ENCODE measurements at places on chromosomes 16 and 17. TPM values are rescaled to one million over a fixed set of nuclear protein-coding genes. Genes with fewer than 3 reads are reported as not detected.

DNA sequence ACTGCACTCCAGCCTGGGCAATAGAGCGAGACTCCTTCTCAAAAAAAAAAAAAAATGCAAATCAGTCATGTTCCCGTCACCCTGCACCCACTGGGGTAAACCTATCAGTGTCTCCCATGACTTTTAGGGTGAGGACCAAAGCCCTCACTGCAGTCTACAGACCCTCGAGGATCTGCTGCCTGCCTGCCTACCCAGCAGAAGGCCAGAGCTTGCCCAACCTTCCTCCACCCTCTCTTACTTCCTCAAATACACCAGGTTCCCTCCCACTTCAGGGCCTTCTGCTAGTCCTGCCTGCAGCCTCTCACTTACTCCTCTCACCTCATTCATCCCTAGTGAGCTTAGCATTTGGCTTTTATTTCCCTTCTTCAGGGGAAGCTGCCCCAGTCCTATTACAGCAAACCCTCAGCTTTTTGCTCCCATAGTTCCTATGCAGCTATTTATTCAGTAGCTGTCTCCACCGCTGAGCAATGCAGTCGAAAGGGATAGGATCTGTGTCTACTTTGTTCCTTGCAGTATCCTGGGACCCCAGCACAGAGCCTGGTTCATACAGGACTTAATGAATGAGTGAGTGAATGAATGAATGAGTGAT is 17.8 kb upstream of the TOB1 start:
- DNase-seq = no peak
- no peak overlapping the region for H3K4me3 ChIP-seq
- no peaks in the 10 kb centered on the region for H3K4me1 ChIP-seq

DNA sequence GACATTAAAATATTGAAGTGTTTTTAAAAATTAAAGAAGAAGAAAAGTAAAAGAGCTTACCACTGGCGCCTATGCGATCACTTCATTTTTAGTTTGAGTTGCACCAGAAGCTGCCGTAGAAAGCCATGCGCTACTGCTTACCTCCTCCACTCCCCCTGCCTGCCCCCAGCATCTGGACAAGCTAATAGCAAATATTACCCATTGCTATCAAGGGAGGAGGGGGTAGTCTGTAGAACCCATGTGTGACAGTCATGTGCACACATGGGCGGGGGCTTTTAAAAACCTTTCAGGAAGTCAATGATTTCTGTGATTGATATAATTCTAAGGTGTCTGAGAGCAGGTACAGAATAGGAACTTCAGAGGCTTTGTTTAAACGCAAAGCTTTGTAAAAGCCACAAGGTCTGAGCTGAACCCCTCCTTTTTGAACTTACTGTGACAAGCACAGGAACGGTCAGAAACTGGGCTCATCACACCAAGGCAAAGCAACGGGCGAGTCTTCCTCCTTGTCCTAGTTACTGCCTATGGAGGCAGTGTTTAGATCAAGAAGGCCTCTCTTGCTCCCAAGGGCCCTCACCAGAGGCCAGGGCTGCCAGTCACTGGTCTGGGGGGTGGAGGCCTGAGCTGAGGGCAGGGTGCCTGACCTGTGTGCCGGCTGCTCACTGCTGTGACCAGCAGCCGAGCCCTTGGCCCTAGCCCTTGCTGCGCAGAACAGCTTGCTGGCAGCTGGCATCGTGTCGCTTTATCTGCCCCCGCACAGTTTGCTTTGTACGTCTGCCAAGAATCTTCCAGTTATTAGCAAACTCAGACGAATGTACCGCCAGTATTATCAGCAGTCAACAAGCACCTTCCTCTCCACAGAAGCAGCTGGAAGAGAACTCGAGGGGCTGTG is 15.0 kb downstream of the GINS2 start:
- H3K4me1 ChIP-seq = peaks cover 15% of the 10 kb centered on the region
- H3K36me3 ChIP-seq = peaks cover 60% of the 10 kb centered on the region
- DNase-seq = peak; percentile 91
- peak overlapping the region; percentile 17 for H3K4me3 ChIP-seq
- H3K27ac ChIP-seq = peak overlapping the region; percentile 95

GRCh38 chr17:80382956-80383355 is 32.0 kb upstream of the ENDOV start:
- peaks cover 100% of the 10 kb centered on the region for H3K36me3 ChIP-seq
- no peak overlapping the region for H3K4me3 ChIP-seq
- H3K4me1 ChIP-seq = no peaks in the 10 kb centered on the region

DNA sequence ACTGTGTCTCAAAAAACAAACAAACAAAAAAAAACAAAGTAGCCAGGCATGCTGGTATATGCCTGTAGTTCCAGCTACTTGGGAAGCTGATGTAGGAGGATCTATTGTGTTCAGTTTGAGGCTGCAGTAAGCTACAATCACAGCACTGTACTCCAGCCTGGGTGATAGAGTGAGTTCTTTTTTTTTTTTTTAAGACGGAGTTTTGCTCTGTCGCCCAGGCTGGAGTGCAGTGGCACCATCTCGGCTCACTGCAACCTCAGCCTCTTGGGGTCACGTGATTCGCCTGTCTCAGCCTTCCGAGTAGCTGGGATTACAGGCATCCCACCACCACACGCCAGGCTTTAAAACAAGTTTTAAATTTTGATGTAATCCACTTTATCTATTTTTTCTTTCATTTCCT is 80.2 kb upstream of the STAC2 start:
- no peaks in the 10 kb centered on the region for H3K27me3 ChIP-seq
- no peaks in the 10 kb centered on the region for H3K36me3 ChIP-seq
- no peak for DNase-seq
- H3K4me3 ChIP-seq = no peak overlapping the region

DNA sequence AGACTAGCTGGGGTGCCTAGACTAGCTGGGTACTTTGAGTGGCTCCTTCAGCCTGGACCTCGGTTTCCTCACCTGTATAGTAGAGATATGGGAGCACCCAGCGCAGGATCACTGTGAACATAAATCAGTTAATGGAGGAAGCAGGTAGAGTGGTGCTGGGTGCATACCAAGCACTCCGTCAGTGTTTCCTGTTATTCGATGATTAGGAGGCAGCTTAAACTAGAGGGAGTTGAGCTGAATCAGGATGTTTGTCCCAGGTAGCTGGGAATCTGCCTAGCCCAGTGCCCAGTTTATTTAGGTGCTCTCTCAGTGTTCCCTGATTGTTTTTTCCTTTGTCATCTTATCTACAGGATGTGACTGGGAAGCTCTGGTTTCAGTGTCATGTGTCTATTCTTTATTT is 8.4 kb upstream of the TMEM235 start:
- H3K36me3 ChIP-seq = no peaks in the 10 kb centered on the region
- no peaks in the 10 kb centered on the region for H3K27me3 ChIP-seq
- H3K4me3 ChIP-seq = no peak overlapping the region
- H3K27ac ChIP-seq = no peak overlapping the region
- H3K4me1 ChIP-seq = no peaks in the 10 kb centered on the region
- DNase-seq = no peak

The NOG gene
- not detected for total RNA-seq

The NT5M gene
- 1.0 TPM for total RNA-seq

The SLC35G6 gene
- total RNA-seq = not detected

Data from adrenal gland (tissue), 19 donors.